ENCODE measurements at places on chromosomes 1 and 21.

GRCh38 chr21:45713613-45714012 lies 70.1 kb downstream of the PCBP3 start:
- DNase-seq: no peak

GRCh38 chr1:50703240-50703639 lies 256.8 kb downstream of the FAF1 start:
- no peak for DNase-seq

DNA sequence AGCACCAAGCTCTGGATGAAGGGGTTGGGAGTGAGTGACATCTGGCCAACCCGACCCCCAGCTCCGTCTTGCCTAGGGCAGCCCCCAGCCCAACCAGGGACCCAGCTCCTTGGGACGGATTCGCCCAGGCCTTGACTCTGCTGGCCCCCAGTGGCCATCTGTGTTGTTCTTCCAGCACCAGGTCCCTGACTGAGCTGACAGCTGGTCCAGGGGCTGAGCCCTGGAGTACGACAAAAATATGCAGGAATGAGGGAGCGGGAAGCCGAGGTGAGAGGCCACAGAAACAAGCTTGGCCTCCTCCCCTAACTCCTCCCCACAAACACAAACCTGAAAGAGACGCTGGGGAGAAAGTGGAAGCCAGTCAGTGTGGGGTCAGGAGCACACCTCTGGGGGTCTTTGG lies 55.0 kb upstream of the PAX7 start:
- DNase-seq: no peak

GRCh38 chr1:89198491-89199072 lies at the start of gene GBP4:
Gene GBP4 (minus strand): TSS chr1:89198942. CDS start chr1:89198834, 108 bp downstream.
- DNase-seq: peak; percentile 47

DNA sequence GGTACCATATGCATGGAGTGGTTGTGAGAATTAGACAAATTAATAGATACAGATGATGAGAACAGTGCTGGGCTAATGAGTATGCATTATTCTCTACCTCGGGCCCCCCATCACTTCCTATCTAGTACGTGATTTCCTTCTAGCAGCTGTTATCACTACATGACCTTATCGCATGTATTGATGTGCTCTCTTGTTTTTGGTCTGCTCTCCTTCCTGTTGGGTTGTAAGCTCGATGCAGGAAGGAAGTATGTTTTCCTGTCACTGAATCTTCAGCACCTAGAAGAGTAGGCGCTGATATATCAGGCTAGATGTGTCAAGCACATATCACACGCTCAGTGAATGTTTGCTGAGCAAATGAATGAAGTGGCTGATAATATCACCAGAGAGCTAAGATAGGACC lies 43.9 kb upstream of the IFNAR2 start:
- DNase-seq: peak; percentile 52

DNA sequence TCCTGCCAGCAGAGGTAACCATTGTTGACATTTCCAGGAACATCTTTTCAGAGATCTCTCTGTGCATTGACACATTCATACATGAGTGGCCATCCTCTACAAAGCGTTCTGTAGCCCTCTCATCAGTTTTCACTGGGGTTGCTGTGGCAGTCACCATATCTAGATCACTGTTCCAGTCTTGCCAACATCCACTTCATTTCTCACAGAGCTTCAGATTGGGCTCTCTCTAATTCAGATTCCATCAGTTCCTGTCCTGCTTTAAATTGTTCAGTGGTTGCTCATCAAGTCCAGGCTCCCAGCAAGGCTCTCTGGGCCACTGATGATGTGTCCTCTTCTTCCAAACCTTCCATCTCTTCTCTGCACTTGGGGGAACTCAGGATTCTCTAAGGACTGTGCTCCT lies 173.7 kb downstream of the KCNJ6 start:
- no peak for DNase-seq

DNA sequence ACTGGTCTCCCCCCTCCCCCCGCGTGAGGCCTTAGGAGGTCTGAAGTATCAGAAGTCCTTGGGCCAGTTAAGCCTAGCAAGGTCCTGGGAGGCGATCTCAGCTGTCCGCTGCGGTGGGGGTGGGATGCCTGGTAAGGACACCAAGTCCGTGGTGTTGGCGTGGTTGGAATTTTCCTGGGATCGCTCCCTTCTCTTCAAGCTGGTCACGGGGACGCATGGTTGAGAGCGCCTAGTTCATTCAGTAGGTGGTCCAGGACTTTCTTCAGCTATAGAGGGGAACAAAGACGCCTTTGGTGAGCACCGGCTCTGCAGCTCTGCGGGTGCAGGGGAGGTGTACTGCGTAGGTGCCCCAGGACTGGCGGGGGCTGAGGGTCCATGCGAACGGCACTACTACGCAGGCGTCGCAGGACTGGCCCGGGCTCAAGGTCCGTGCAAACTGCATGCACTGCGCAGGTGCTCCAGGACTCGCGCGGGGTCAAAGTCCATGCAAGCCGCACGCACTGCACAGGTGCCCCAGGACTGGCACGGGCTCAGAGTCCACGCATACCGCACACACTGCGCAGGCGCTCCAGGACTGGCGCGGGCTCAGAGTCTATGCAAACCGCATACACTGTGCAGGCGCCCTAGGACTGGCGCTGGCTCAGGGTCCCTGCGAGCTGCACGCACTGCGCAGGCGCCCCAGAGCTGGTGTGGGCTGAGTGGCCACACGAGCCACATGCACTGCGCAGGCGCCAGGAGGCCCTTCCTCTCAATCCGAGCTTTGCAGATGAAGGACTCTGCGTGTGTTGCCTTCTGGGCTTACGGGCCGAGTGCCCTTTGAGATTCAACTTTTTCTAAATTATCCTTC lies 36.6 kb upstream of the HMGN1 start:
- no peak for DNase-seq

DNA sequence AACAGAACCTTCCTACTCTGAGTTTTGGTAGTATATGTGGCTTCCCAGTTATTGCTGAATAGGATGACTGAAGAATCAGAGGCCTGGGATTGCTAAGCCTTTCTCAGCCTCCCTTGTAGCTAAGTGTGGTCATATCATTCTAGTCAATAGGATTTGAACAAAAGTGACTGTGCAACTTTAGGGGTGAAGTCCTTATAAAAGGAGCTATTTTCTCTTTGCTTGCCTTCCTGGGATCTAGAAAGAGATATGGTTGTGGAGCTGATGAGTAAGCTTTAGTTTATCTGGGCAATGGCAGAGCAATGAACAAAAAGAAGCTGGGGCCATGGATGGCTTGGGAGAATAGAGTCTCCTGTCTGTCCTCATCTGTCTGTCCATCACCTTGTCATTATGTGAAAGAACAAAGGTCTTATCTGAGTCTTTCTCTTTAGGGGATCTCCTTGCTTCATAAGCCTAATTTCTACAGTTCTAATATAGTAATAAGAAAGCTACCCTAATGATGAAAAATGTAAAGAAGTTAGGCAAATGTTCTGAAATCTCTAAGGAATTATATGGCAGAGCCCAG lies 91.5 kb downstream of the TENT5C start:
- no peak for DNase-seq

GRCh38 chr1:192378276-192378675 lies 61.5 kb downstream of the RGS21 start:
- no peak for DNase-seq

DNA sequence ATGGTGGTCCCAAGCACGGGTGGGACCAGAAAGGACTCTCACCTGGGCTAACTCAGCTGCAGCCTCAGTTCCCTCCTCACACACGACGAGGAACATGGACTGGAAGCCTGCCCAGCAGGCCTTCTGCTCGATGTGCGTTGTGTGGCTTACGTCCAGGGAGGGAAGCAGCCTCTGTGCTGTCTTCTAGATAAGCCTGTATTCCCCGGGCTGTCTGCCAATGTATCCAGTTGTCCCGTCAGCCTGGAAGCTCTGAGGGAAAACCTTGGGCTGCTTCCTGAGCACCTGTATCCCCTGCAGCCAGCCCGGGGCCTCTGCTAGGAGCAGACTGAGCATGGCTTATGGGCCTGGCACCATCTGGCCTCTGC lies 10.5 kb downstream of the PCSK9 start:
- no peak for DNase-seq

- no peak for DNase-seq
Measured at GRCh38 chr1:17944646-17945045, 163.0 kb upstream of the IGSF21 start.

GRCh38 chr21:31727181-31727580 lies 4.7 kb downstream of the SCAF4 start:
- no peak for DNase-seq

GRCh38 chr1:199291022-199291740 lies 652.3 kb downstream of the PTPRC start:
- no peak for DNase-seq

DNA sequence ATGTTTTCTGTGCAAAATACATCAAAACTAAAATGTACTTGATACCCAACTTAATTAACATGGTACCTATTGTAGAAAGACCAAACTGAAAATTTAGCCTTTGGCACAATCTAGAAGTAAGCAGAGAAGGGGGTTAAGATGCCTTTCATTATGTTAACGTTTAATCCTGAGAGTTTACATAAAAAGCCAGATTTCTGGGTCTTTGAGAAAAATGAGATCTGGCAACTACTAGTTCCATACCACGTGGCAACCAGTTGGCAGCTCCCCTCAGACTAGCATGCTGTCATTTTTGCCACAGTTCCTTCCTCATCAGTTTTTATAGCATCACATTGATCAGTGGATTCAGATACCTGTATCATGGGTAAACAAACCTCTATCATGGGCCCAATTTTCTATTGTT lies 1.5 kb downstream of the RO60 start:
- no peak for DNase-seq

- peak; percentile 14 for DNase-seq
Measured at GRCh38 chr1:26225033-26225831, 8.8 kb upstream of the CEP85 start.

- DNase-seq: no peak
Measured at GRCh38 chr1:182257369-182258063, 134.1 kb downstream of the GLUL start.

- no peak for DNase-seq
Measured at GRCh38 chr1:174676856-174677255, 229.1 kb downstream of the GPR52 start.

- DNase-seq: no peak
Measured at GRCh38 chr1:41396084-41396483, 34.9 kb downstream of the FOXO6 start.

- DNase-seq: peak; percentile 65
Measured at GRCh38 chr1:43227143-43227764, 42.5 kb upstream of the TMEM125 start.
